ENCODE measurements at places on chromosomes 13 and 19.

DNA sequence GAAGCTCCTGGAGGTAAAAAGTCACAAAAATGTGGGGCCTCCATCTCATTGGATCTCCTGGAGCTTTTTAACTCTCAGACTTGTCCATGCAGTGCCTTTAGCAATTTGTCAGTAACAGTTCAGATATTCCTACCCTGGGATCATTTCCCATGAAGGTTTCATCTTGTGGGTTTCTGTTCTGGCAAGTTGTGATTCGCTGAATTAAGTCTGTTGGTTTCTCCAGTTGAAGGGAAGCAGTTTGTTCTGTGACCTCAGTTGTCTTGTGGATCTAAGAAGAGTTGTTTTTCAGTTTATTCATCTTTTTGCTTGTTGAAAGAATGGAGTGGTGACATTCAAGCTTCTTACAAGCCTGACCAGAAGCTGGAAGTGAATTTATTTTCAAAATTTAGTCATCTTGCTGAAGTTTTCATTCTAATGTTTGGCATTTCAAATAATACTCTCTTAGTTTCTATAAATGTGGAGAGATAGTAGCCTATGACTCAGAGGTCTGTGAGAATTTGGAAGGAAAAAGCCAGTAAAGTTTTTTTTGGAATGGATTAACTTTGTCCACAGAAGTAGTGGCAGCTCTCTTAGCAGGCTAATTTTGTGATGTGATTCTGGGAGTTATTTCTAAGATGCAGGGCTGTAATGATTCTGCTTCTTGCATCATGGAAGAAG is 120.1 kb upstream of the CSNK1A1L start:
- peak; percentile 90 for DNase-seq

DNA sequence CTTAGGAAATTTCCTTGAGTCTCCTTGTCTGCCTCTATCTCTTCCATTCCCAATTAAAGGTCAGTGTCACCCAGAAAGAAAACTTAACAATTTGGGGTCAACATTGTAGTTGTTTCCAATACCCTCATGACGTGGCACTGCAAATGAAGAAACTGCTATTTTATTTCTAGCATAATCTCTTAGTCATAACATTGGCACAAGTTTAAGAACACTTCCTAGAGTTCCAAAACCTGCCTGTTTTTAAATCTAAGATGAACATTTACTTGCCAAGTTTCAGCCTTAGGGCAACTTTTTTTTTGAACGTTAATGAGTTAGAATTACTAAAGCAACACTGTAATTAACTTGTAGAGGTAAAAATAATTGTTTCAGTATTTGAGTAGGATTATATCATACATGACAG is 108.0 kb downstream of the LMO7 start:
- no peak for DNase-seq

- DNase-seq = peak; percentile 35
Observed at GRCh38 chr19:2497186-2497585, 21.3 kb downstream of the GADD45B start.

DNA sequence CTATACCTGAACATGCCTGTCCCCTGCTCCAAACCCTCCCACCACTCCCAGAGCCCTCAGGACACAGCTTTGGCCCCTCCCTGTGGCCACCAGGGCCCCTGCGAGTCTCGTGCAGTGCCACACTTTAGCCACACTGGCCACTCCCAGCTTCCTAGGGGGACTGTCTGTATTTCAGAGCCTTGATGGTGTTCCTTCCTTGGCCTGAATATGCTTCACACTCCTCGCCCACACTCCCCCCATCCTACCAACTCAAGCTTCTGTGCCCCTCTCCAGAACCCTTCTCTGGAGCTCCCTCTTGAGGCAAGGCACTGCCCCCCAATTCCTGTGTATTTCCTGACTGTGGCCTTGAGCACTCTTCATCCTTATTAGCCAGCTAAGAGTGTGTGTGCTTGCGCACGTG is 80.2 kb downstream of the DPF1 start:
- DNase-seq = no peak

- DNase-seq = peak; percentile 5
Observed at GRCh38 chr19:21463449-21464105, 41.8 kb upstream of the ZNF429 start.

DNA sequence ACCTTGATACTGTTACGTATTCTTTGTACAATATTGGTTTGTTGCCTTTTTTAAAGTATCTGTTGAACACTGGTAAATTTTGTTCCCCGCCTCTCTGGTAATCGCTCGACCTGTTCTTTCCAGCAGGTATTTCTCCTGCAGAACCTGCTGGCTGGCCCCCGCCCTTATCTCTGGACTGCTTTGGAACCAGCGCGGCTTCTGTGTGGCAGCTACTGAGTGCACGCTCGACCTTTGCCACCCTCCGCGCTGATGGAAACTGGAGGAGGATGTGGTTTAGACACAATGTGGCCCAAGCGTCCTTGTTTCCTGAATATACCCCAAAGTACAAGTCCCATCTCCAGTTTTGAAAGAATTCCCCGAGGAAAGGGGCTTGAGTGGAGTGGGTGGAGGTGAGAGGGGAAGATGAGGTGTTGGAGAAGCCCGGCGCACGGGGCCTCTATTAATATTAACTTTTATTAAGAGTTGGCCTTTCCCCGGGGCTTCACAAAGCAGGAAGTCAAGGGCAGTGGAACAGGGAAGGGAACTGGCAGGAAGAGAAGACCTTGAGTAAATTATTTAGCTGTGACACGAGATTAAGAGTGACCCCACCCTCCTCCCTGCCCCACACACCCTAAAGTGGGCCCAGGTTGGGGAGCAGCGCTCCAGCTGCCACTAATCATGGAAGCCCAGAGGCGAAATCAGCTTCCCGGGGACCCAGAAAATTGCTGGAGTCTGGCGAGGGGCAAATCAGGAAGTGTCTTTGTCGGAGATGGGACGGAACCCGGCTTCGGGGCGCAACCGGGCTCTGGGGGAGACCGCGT is 16.0 kb downstream of the CDX2 start:
- no peak for DNase-seq

DNA sequence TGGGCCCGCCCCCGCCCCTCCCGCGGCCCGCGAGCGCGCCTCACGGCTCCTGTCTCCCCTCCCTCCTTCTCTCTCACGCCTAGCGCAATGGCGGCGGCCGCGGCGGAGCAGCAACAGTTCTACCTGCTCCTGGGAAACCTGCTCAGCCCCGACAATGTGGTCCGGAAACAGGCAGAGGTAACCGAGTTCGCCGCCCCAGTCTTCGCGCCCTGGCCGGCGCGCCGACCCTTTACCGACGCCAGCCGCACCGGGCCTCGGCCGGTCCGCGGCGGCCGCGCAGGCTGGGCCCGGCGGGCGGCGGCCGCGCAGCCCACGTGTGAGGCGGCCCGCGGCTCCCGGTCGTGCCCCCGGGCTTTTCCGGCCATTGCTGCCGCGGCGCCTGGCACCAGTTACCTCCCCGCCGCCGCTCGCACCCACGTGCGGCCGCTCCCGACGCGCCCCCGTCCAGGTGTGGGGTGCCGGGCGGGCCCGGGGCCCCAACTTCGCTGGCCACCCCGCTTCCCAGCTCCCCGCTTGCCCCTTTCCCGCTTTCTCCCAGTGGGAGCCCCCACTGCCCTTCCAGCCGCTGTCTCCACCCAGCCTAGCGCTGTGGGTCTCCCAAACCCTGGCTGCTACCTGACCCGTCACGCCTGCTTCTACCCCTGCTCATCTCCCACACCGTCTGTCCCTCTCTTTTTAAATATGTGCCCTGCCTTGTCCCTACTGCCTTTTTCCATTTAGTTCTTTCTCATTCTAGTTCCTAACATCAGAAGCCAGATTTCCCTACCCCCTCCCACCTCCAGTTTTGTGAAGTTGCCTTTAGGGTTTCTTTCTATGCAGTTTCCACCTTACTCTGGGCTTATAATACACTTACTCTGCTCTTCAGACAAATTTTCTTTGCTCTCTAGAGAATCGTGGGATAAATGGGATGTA is 23.4 kb downstream of the IPO5 start:
- peak; percentile 16 for DNase-seq

- DNase-seq = no peak
Observed at GRCh38 chr19:32396046-32396652, 9.4 kb upstream of the DPY19L3 start.

- DNase-seq = peak; percentile 67
Observed at GRCh38 chr13:47085346-47085745, 188.5 kb upstream of the HTR2A start.

DNA sequence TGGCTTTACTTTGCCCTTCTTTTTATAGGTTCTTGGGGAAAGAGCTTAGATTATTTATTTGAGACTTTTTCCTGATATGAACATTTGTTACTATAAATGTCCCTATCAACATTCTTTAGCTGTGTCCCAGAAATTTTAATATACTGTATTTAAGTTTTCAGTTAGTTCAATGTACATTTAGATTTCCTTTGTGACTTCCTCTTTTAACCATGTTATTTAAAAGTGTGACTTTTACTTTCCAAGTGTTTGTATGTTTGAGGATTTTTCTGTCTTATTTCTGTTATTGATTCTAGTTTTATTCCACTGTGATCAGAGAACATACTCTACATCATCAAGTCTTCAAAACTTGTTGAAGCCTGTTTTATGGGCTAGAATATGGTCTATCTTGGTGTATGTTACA is 72.7 kb upstream of the SPRY2 start:
- no peak for DNase-seq

- peak; percentile 37 for DNase-seq
Observed at GRCh38 chr13:114152831-114153371, 20.5 kb upstream of the RASA3 start.

GRCh38 chr19:47561440-47562057 is 11.4 kb downstream of the ZNF541 start:
- DNase-seq = no peak

DNA sequence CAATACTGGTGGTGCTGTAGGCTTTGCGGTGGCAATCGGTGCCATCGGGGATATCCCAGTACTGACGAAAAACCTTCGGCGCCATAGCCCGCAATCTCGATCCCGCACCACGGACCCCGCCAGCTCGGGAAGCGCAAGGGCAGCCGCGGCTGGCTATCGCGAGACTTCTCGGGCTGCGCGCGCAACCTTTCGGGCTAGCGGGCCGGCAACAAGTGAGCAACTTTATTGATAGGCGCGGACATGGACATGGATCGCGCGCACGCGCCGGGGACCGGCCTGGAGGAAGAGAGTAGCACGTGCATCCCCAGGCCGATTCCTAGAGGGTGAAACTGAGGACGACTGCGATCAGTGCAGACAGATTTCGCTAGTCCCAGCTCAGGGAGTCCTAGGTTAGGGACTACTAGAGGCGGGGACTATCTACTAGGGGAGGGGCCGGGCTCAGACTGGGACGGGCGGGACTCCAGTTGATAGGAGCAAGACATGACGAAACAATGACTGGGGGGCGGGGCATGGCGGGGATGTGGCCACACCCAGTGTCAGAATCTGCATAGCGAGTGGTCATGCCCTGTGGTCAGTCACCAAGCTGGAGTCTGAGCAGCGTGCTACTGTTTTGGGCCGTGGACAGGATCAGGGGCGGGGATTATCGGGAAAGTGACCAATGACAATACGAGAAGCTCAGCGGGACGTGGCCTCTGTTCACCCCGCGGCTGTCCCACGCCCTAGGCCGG is at the start of gene NDUFA11:
Gene NDUFA11, minus strand, starts transcription at position 167 of the 728 bp plus-strand sequence. Its CDS starts 82 bp downstream, at position 85.
- peak; percentile 96 for DNase-seq

DNA sequence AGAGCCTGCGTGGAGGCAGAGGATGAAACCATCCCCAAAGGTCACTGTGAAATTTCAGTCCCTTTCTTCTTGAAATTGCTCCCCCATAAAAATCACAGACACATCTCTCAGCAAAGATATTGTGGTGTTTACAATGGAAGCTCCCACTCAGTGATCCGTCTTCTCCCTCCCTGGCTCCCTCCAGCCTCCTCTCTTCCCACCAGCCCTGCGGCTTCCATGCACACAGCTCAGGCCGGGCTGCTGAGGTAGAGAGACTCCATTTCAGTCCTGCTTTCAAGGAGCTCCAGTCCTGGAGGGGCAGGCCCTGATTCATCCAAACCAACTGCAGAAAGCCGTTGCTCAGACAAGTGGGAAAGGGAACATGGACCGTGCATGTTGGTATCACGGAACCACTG is 24.0 kb upstream of the MIER2 start:
- DNase-seq = no peak

All from fibroblast of skin of right biceps (primary cell).